AG08396 (cell line): ENCODE measurements at places on chromosomes 5 and 9.

GRCh38 chr5:127647361-127647958 lies 1.4 kb upstream of the CTXN3 start:
- no peak for DNase-seq

DNA sequence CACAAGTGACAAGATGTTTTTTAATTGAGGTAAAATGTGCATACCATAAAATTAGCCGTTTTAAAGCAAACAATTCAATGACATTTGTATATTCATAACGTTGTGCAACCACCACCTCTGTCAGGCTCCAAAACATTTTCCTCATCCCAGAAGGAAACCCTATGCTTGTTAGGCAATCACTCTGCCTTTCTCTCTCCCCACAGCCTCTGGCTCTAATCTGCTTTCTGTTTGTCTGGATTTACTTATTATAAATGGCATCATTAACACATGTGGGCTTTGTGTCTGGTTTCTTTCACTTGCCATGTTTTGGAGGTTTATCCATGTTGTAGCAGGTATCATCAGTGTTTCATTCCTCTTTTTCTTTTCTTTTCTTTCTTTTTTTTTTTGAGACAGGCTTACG lies 1.4 kb upstream of the N4BP3 start:
- peak; percentile 61 for DNase-seq

GRCh38 chr5:123093111-123093600 lies 4.1 kb downstream of the PRDM6 start:
- no peak for DNase-seq

DNA sequence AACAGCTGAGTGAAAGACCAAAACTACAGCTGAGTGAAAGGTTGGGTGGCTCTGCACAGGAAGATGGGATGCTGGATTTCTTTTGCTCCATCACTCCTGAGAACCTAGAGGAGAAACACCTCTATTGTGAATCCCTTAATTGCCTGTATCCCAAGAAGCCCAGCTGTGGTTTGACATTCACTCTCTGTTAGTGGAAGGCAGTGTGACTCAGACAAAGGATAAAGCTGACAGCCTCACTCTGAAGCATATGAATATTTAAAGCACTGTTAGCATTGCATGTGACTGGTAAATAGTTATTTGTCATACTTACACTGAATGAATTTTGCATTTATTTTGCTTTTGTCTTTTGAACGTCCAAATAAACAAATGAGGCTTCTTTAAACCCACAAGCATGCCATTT lies 367.1 kb upstream of the RIOK2 start:
- DNase-seq, result peak; percentile 17

DNA sequence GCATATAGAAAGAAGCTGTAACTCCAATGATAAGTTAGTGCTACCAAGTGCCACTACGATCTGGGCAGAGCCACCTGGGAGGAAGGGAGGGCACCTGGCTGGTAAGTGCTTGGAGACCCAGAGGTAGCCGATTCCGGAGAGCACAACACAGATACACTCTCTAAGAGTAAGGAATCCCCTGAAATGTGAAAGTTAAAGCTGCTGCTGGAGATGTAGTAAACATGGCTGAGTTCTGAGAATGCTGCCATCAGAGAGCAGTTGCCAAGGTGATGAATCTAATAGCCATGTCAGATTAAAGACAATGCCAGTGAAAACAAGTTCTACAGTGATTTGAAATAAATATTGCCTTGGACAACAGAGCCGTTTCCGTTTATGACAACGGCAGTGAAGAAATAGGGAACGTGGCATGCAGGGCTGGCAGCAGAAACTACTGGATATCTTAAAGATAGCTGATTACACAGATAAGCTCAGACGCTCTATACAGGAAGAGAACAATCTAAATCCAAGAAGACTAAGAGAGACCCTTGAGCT lies 561.2 kb upstream of the C9orf72 start:
- no peak for DNase-seq

DNA sequence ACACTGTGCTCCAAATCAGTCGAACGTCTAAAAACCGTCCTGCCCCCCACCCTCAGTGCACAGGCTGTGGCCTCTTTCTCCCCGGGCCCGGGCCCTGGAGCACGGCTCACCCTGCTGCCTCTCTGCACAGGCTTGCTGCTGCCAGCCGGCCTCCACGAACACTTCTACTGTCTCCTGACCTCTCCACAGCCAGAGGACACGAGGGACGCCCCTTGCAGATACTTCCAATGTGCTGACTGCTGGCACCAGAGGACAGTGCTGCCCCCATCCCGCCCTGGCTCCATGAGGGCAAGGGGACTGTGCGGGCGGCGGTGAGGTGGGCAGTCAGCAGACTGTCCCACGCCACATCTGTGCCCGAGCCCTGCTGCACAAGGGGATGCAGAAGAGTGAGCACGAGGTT lies 174.8 kb downstream of the COL23A1 start:
- DNase-seq, result no peak

GRCh38 chr9:112380102-112380824 lies at the start of gene HSDL2:
HSDL2 (plus strand) TSS chr9:112380108; CDS start chr9:112380164, 56 bp downstream.
- DNase-seq, result no peak

GRCh38 chr9:124940894-124941678 lies at the start of gene GOLGA1:
GOLGA1 (minus strand) TSS chr9:124941083; CDS start chr9:124938711, 2,372 bp downstream.
- peak; percentile 99 for DNase-seq

- no peak for DNase-seq
Observed at GRCh38 chr5:91128604-91129003, 254.5 kb downstream of the ARRDC3 start.

- peak; percentile 29 for DNase-seq
Observed at GRCh38 chr5:157870837-157871834, 12.2 kb upstream of the CLINT1 start.

- DNase-seq, result no peak
Observed at GRCh38 chr5:122775550-122776542, 966 bp downstream of the SNX2 start.

DNA sequence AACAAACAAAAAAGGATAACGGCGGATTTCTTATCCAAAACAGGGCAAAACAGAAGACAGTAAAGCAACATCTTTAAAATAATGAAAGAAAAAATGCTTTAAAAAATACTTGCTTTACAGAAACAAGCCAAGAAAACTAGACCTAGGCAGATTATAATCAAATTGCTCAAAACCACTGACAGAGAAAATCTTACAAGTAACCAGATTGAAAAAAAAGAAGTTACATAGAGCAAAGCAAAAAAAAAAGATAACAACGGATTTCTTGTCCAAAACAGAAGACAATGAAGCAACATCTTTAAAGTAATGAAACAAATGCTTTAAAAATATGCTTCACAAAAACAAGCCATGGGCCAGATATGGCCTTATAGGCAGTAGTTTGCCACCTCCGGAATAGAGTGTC lies 51.1 kb downstream of the RICTOR start:
- no peak for DNase-seq

- DNase-seq, result no peak
Observed at GRCh38 chr9:133253268-133253667, 21.7 kb downstream of the ABO start.

- DNase-seq, result peak; percentile 27
Observed at GRCh38 chr5:109691996-109692395, 2.3 kb downstream of the MAN2A1 start.

GRCh38 chr5:125162714-125163113 lies 416.3 kb upstream of the ZNF608 start:
- DNase-seq, result no peak

DNA sequence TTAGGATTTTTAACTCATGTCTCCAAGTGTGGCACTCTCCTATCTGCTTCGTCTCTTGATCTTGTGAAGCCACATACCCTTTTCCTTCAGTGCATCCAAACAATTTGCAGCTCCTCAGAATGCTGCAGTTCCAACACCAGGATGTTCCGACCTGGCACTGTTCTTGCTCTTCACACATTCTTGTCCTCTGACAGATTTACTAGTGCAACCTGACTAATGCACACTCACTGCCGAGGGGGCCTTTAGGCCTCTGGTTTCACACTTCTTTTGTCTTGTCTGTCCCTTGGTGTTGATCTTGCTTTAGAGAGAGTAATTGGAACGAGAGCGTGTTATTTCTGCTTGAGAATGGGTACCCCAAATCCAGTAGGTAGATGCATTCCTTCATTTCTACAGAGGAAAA lies 15.0 kb downstream of the ARHGAP26 start:
- DNase-seq, result no peak

- no peak for DNase-seq
Observed at GRCh38 chr5:125142458-125142857, 396.0 kb upstream of the ZNF608 start.

- DNase-seq, result no peak
Observed at GRCh38 chr9:6418764-6419163, 5.8 kb downstream of the UHRF2 start.

DNA sequence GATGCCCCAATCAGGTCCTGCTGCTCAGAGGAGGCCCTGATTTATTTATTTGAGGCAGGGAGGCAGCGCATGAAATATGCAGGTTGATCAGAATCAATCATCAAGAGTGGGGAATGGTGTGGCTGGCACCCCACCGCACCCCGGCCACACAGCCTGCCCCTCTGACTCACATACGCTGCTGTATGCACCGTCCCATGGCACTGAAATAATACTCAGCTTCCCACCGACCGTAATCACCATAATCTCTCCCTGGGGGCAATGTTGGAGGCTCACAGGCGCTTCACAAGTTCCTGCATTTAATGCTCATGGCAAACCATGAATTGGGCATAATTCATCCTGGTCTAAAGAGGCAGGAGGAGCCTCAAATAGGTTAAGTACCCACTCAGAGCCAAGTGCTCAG lies 141.2 kb upstream of the TBC1D2 start:
- DNase-seq, result no peak

GRCh38 chr9:138007918-138008841 lies 130.6 kb downstream of the CACNA1B start:
- DNase-seq, result peak; percentile 2
